Chondrocyte (in vitro differentiated cells): ENCODE measurements at places on chromosomes 11 and 22. TPM values are rescaled to one million over a fixed set of nuclear protein-coding genes. Genes with fewer than 3 reads are reported as not detected.

APOA1 gene
- total RNA-seq, result not detected in 3 replicates

P4HA3 gene
- total RNA-seq, result 10.9 to 16.6 TPM (median 12.5 TPM) in 3 replicates

TPH1 gene
- total RNA-seq, result 0.99 to 6.4 TPM (median 5.0 TPM) in 3 replicates

RSF1 gene
- total RNA-seq, result 61.3 to 65.0 TPM (median 64.2 TPM) in 3 replicates

SLC22A9 gene
- not detected in 3 replicates for total RNA-seq

MUC6 gene
- not detected in 3 replicates for total RNA-seq

UPB1 gene
- total RNA-seq, result 0.15 to 0.31 TPM (median 0.18 TPM) in 3 replicates

RASL10A gene
- total RNA-seq, result 0.27 to 1.2 TPM (median 0.31 TPM) in 3 replicates

DNA sequence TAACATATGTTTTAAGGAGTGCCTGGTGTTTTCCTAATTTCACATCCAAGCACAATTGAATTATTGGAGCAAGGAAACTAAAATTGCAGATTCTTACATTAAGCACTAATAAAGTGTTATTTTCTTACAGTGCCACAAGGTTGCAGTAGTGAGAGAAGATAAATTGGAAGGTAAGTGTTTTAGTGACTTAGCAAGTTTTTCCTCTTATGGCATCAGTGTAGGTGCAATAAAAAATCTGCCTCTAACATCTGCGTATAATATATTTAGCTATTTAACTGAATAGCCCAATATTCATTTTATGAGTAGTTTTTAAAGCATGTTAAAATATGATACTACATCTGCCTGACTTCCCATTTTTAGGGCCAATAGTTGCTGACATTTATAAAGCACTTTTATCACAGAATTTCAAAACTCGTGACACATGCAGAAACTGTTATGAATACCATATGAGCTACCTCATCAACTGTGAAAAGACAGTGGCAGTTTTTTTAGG lies 19.0 kb downstream of the POLD3 start:
- DNase-seq, result no peak

DNA sequence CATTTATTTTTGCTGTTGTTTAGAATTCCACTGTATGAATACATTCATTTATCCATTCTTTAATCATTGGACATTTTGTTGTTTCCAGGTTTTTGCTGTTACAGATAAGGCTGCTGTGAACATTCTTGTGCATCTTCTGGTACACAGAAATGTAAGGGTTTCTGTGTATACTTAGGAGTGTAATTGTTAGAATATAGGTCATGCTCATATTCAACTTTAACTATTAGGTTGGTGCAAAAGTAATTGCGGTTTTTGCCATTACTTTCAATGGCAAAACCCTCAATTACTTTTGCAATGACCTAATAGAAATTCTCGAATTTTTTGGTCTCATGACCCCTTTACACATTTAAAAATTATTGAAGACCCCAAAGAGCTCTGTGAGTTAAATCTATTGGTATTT lies 17.3 kb downstream of the ACER3 start:
- DNase-seq, result no peak

- no peak for DNase-seq
These were observed 192.7 kb downstream of the C11orf91 start for GRCh38 chr11:33507967-33508366.

DNA sequence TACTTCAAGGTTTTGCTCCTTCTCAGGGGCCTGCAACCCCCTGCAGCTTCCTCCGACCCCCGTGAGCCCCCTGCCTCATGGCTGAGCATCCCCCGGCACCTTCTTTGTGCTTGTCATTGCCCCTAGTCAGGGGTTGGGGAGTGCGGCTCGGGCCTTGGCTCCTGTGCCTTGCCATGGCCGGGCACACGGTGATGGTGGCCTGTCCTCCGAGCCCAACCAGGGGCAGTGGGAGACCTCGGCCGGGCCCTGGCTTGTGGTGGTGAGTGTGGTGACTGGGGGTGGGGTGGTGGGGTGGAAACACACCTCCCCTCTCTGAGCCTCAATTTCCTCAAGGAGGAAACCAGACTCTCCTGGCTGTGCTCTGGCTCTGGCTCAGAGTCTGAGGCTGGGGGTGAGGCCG lies 1.5 kb upstream of the MRGPRG start:
- DNase-seq, result no peak

DNA sequence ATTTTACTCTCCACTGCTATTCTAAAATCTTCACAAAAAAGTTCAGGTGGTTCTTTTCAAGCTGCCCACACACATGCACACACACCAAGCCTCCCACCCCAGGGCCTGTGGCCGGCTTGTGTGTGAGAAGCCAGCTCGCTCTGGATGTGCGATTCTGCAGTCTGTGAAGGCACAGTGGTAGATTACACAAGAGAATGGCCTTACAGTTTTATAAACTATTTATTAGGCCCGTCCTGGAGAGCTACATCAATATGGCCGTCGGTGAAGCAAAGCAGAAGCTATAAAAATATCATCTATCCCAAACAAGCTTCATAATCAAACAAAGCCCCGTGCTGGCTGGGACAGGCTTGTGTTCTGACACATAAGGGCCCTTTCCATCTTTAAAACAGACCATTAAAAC lies 240.5 kb downstream of the OPCML start:
- no peak for DNase-seq

DNA sequence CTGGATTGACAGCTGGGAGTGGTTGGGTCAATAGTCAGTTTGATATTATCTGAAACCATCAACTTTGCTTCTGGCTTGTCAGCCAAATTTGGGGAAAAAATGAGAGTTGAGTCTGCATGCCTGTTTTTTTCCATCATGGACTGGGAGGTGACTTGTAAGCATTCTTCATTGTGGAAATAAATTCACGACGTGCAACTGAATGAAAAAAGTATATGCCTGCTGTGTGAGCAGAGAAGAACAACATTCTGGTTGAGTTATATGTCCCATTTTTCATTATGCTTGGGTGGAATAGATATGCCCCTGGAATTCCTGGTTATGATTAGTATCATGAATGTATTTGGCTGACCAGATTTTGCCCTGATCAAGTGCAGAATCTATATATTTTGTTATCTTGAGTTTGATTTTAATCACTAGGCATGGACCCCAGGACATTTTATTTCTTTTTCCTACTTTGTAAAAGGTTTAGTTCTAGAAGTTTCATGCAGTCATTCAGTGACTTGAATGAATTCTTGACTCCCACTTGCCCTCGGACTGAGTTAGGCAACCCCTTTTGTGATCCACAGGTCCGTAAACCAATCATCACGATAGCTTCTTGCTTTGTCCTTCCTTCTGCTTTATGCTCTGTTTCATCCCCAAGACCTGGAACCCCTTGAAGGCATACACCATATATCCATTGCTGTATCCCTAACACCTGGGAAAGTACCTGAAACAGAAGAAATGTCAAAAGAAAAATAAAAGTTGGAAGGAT lies 205.8 kb downstream of the NAV2 start:
- no peak for DNase-seq

- DNase-seq, result no peak
These were observed 14.4 kb downstream of the C22orf42 start for GRCh38 chr22:32144496-32145274.

DNA sequence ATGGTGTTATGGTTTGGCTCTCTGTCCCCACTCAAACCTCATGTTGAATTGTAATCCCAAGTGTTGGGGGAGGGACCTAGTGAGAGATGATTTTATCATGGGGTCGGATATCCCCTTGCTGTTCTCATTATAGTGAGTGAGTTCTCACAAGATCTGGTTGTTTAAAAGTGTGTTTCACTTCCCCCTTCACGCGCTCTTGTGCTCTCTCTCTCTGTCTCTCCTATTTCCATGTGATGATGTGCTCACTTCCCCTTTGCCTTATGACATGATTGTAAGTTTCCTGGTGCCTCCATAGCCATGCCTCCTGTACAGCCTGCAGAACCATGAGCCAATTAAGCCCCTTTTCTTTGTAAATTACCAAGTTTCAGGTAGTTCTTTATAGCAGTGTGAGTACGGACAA lies 765.1 kb downstream of the KCNA4 start:
- no peak for DNase-seq

- no peak for DNase-seq
These were observed 27.7 kb upstream of the BIRC3 start for GRCh38 chr11:102289592-102289991.

GRCh38 chr11:44316659-44317240 lies 6.8 kb upstream of the ALX4 start:
- no peak for DNase-seq
